ENCODE measurements at places on chromosomes 5 and 9.
A peak's percentile ranks its signal among the peaks of the same experiment; 100 is the strongest.

DNA sequence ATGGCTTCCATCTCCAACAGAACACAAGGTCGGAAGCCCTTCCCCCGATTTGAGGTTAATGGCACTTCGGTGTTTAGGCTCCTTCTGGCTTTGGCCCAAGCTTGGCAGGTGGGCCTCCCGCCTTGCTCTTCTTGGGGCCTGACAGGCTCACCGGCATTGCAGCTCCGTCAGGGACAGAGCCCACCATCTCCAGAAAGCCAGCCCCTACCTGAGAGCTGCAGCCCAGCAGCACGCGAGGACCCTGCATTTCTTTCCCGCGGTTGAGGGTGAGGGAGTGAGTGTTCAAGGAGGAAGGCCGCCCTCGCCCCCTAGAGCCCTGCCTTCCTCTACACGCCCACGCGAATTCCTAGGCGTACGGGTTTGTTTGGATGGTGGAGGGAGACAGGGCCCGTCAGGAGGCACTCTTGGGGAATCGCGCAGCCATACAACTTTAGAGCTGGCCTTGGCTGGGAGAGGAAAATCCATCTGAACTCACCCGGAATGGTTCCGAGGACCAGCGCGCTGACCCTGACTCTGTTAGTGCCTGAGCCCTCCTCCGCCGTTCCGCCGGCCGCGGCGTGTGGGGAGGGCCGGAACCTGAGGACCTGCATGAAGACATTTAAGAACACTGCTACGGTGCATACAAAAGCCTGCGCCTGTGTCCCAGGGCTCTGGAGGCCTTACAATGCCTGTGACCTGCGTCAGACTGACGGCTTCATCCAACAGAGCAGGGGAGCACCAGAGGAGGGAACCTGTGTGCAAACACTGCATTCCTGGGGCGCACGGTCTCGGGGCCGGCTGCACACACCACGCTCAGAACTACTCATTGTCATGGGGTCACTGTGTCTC is 73.8 kb downstream of the MRPL36 start:
- no peak for DNase-seq

- no peak for DNase-seq
Observed at GRCh38 chr9:137127301-137128157, 11.4 kb upstream of the GRIN1 start.

GRCh38 chr5:5826911-5827310 is 404.4 kb downstream of the ICE1 start:
- no peak for DNase-seq

GRCh38 chr5:98004463-98004862 is 769.0 kb upstream of the RGMB start:
- DNase-seq = no peak

DNA sequence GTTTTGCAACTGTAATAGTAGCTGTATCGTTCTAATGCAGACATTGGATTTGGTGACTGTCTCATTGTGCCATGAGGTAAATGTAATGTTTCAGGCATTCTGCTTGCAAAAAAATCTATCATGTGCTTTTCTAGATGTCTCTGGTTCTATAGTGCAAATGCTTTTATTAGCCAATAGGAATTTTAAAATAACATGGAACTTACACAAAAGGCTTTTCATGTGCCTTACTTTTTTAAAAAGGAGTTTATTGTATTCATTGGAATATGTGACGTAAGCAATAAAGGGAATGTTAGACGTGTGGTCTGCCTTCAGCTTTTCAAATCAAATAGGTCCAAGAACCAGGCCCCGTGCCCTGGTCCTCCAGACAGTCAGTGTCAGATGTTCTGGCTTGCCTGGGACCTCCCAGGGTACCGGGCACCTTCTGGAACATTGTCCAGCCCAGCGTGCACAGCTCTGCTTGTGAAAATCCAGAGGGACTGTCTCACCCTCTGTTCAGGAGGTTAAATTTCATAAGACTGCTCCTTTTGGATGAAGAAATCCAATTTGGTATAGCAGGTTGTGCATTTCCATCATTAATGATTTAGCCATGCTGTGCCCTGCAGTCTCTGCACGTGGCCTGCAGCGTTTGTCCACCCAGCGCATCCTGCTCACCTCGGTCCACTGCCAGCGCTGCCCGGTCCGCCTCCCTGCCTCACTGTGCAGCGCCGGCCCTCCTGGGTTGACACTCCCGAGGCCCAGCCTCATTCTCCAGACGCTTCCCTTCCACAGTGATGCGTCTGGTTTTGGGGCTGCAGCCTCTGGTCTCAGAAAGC is 6.6 kb upstream of the AHRR start:
- DNase-seq = no peak

DNA sequence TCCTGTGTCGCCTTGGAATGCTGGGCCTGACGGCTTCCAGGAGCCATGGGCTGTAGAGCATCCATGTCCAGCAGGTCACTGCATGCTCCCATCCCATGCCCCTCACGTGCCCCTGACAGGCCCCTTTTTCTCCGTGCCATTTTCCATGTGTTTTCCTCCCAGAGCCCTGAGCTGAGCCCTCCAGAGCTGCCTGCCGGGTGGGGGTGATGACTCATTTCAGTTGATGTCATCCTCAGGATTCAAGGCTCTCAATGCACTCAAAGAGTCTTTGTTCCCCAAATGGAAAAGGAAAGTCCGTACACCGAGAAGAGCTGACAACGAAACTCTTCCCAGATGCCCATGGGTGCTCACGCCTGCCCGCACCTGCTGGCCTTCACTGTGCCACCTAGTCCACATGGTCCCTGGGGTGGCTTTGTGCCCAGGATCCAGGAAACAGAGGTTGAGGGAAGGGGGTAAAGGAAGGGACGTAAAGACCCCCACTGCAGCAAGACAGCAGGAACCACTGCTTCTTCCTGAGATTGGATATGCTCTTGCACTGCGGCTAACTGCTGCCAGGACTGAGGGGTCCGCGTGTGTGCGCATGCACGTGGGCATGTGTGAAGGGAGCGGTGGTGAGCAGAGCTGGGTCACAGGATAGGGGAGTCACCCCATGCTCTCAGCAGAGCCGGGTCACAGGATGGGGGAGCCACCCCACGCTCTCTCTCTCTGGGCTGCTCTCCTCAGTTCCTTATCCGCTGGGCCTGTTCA is 27.6 kb downstream of the COL15A1 start:
- DNase-seq = peak; percentile 54

DNA sequence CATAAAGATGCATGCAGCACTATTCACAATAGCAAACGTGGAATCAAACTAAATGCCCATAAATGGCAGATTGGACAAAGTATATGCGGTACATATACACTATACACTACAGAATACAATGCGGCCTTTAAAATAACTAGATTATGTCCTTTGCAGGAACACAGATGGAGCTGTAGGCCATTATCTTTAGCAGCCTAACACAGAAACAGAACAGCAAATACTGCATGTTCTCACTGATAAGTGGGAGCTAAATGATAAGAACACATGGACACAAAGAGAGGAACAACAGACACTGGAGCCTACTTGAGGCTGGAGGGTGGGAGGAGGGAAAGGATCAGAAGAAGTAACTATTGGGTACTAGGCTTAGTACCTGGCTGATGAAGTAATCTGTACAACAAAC is 758.2 kb downstream of the TLE1 start:
- no peak for DNase-seq

DNA sequence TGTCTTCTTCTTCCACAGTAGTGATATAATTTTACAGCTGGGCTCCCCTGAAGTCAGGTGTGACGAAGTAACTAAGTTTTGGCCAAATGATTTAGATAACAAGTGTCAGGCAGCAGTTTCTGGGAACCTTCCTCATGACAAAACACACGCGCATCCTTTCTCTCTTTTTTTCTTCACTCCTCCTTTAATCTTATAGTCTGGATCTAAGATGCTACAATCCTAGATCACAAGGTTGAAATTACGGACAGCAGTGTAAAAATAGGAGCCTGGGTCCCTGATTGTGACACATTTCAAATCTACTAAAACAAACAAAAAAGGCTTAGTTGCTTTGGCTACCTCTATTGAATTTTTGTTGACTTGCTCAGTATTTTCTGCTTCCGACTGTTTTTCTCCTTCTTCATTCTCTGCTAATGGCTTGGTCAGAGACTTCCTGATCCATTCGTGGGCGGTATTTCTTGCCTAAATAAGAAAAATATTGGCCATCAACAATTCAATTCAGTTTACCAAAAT is 36.1 kb downstream of the FAM114A2 start:
- DNase-seq = no peak

DNA sequence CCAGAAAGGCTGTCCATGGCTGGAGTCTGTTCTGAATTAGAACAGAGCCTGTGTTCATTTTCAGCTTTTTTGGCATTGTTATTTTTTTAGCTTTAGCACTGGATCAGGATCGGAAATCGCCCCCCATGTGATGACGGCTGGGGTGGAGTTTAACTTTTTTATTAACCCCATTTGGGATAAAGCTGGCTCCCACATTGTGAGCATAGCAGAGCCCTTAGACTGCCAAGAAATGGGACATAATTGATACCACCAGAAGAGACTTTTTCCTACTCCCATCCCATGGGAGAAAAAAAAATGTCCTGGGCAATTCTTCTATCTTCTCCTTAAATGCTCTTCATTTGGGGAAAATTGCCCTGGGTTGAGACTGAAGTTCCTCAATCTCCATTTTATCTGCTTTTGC is 52.4 kb downstream of the SLIT3 start:
- no peak for DNase-seq

- no peak for DNase-seq
Observed at GRCh38 chr5:53017383-53017782, 28.2 kb downstream of the ITGA2 start.

DNA sequence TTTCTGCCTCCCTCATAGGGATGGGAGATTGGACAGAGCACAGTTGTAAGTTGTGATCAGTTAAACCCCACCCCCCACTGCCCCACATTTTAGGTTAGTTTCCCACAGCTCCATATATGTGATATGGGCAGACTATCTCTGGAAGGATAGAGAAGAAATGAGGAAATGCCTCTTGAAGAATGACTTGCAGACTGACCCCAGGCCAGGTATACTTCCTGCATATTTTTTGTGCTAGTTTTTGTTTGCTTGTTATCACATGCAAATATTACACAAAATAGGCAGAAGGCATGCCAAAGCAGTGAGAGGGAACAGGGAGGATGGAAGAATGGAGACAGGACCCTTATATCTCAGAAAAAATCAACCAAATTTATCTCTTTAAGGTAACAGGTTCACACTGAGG is 10.1 kb upstream of the GLRX start:
- DNase-seq = no peak

GRCh38 chr5:102865171-102865509 is 110.0 kb downstream of the PAM start:
- DNase-seq = no peak

DNA sequence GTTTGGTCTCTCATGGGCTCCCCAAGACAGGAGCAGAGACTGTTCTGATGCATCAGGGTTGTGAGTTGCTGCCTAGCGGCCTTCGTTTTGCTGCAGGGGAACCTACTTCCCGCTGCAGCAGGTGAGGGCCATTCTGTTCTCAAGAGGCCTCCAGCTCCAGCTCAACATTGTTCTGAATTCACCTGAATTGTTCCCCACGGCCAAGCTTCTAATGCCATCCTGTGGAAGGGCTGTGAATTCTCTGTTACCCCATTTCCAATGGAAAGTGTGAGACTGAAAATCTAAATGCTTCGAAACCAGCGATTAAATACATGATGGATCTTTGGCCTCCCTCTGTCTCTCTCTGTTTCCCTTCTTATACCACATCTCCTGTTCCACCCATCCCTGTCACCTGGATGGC is 349.1 kb upstream of the DAP start:
- no peak for DNase-seq

DNA sequence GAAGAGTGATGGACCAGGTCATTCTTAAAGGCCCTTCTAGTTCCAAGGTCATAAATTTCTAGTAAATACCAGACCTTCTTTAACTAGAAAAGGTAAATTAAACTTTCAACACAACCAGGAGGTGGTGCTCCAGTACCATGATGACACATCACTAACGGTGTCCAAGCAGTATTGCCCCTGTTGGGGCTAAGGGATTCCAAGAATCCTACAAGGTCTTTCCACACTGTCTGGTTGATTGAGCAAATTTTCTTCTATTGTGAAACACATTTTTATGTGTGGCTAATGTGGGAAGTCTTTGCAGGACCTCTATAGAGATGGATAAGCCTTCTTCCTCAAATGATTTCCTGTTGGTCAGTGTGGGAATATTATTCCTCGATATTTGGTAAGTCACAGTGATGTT is 459.6 kb upstream of the PAPPA start:
- DNase-seq = peak; percentile 57

DNA sequence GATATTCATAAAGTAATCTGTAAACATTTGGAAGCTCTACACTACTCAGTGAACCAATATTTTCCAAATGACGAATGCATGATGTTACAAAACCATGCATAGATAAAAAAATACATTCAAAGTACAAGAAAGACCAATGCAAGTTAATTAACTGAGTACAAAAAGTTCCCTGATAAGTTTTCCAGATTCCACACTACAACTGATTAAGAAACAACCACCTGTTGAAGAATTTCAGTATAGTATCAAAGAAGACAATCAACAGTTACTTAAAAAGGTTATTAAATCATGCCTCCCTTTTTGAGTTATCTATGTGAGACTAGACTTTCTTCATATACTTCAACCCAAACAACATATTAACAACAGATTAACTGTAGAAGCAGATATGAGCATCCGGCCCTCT is 192.4 kb downstream of the ARL15 start:
- DNase-seq = no peak

GRCh38 chr9:89522959-89523285 is 25.0 kb upstream of the SEMA4D start:
- DNase-seq = no peak

DNA sequence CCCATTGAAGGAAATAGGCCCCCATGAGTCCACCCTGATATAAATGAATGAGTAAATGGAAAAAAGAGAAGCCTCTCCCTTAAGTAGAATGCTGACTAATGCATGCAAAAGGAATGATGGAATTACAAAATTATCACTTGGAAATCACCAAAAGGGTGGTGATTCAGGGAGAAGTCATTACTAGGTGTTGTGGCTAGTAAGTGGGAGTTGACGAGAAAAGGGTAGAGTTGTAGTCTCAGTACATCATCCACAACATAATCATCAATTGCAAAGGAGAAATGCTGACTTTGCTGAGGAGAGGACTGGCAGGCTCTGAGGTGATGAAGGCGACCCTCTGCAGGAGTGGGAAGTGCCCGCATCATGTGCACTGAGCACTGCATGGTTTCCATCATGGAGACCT is 201.5 kb upstream of the S1PR3 start:
- no peak for DNase-seq

GRCh38 chr5:124502551-124502950 is 243.9 kb downstream of the ZNF608 start:
- no peak for DNase-seq

DNA sequence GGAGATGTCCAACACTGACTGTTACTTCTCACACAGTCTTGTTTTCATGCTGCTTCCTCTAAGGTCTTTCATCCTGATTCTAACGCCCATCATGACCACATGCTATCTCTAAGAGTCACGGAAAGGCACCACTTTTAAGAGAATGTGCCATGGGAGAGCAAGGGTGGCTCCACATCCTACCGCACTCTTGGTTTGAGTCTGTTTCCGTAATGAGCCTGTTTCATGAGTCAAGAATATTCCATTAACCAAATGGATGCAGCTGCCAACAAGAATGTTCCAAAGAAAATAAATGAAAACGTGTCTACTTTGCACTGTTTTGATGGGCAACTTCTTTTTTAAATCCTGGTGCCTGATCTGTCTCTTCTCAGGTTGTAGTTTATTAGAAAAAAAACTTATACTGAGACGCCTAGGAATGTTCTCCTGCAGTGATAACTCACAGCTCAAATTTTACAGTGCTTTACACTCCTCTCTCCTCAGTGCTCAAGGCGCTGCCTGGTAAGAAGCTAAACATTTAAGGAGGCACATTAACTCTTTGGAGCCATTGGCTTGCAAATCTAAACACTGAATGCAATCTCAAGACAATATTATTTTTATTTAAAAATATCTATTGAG is 124.3 kb downstream of the FGF1 start:
- no peak for DNase-seq
